Activated gamma-delta T cell treated with Interleukin-2 at 50 U/mL for 16 hours (primary cell): ENCODE measurements at places on chromosomes 2 and 18.

DNA sequence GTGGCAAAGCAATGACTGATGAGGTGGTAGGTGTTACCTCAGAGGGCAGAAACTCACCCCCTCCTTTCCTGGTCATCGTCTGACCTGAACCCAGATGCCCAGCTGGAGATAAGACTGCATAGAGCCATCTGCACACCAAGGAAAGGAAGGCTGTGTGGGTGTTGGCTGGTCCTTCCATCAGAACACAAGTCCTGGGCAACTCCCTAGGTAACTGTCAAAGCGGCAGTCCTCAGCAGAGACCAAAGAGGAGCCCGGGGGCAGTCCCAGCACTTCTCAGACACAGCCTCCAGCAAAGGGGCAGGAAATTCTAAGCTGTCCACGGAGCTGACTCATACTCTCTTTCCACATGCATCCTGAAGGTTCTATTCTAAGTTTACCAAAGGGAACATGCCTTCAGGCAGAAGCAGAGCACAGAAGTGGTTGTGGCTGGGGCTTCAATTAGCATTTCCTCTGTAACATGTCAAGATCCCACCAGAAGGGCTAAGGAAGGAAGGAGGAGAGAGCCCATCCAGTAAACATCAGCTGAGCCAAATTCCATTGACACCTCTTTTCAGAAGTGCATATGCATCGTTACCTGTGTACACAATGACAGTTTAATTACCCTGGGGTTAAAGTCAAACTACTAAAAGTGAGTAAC, 54.7 kb downstream of the SPRED2 start:
- no peak for DNase-seq

- DNase-seq, result no peak
Observed at GRCh38 chr2:127142663-127143630, 36.0 kb upstream of the BIN1 start.

- DNase-seq, result no peak
Observed at GRCh38 chr2:238136820-238137537, 1.5 kb upstream of the KLHL30 start.

GRCh38 chr2:30949435-30949834, 142.2 kb upstream of the CAPN13 start:
- DNase-seq, result no peak
